ENCODE measurements at places on chromosomes 6 and 20. TPM values are rescaled to one million over a fixed set of nuclear protein-coding genes. Genes with fewer than 3 reads are reported as not detected.

GRCh38 chr6:75556240-75556639 is 45.4 kb upstream of the SENP6 start:
- DNase-seq = no peak

DNA sequence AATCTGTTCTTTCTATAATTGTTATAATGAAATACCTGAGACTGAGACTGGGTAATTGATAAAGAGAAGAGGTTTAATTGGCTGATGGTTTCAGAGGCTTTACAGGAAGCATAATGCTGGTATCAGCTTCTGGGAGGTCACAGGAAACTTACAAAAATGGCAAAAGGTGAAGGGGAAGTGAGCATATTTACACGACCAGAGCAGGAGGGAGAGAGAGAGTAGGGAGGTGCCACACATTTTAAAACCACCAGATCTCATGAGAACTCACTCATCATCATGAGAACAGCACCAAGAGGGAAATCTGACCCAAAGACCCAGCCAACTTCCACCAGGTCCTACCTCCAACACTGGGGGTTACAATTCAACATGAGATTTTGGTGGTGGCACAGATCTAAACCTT is 2.6 kb upstream of the SIRPB1 start:
- no peak for DNase-seq

DNA sequence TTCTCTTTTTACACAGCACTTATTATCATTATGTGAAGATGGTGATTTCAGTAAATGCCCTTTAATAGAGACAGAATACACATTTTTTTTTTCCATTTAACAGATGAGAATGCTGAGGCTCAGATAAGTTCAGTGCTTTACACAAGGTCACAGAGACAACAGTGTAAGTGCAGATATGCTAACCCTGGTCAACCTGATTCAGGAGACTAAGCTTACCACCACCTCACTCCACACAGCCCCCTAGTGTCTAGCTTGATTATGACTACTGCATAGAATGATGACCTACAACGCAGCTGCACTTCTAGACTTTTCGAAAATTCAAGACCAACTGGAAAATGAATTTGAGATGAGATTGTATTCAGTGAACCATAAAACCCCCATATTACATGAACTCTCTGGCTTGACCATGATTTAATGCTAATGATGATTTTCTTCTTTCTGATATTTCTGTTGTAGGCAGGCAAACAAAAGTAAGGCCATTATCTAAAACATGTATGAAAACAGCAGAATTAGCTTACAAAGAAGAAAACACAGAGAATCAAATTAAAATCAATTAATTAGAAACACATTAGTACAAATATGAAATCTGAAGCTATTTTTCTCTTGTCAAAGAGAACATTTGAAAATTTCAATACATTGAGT is 212.1 kb upstream of the PHACTR1 start:
- DNase-seq = no peak

- DNase-seq = no peak
Measured at GRCh38 chr6:2900821-2901644, 2.1 kb downstream of the SERPINB9 start.

TFAP2A gene
- not detected for total RNA-seq

EEF1A2 gene
- not detected for total RNA-seq

All from omental fat pad (tissue), 4 donors.